Astrocyte (in vitro differentiated cells and primary cell): ENCODE measurements at places on chromosomes 3 and 15. TPM values are rescaled to one million over a fixed set of nuclear protein-coding genes. Genes with fewer than 3 reads are reported as not detected.

GRCh38 chr15:81047928-81048327, 47.2 kb downstream of the TLNRD1 start:
- no peaks in the 10 kb centered on the region for H3K4me1 ChIP-seq
- DNase-seq, result no peak
- H3K27me3 ChIP-seq, result no peaks in the 10 kb centered on the region
- H3K27ac ChIP-seq, result no peak overlapping the region
- no peaks in the 10 kb centered on the region for H3K36me3 ChIP-seq

DNA sequence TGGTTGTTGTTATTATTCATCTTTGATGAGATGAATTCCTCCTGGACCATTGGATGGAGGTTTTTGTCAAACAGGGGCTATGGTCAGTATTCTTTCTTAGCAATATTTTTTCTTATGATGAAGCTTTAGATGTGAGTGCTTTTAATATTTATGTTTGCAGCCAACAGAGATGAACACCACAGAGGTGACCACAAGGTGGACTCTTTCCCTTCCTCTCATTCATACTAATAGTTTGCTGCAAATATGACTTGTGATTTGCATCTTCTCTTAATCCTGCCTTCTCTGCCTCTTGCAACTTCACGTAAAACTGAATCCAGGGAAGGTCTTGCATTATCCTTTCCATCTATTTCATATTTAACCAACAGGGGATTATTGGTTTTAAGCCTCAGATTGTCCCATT, 473.1 kb upstream of the UBE2E2 start:
- H3K27me3 ChIP-seq, result peaks cover 3% of the 10 kb centered on the region
- no peaks in the 10 kb centered on the region for H3K4me1 ChIP-seq
- no peak overlapping the region for H3K4me3 ChIP-seq
- no peak overlapping the region for H3K27ac ChIP-seq
- no peaks in the 10 kb centered on the region for H3K36me3 ChIP-seq

Gene LHFPL4
- 0.11 TPM in 1 of 2 replicates, not detected in the other for total RNA-seq

Gene TMA7
- total RNA-seq, result 252 and 272 TPM in 2 replicates

Gene ITIH1
- not detected in 2 replicates for total RNA-seq
